ENCODE measurements at places on chromosomes 16 and 17.

DNA sequence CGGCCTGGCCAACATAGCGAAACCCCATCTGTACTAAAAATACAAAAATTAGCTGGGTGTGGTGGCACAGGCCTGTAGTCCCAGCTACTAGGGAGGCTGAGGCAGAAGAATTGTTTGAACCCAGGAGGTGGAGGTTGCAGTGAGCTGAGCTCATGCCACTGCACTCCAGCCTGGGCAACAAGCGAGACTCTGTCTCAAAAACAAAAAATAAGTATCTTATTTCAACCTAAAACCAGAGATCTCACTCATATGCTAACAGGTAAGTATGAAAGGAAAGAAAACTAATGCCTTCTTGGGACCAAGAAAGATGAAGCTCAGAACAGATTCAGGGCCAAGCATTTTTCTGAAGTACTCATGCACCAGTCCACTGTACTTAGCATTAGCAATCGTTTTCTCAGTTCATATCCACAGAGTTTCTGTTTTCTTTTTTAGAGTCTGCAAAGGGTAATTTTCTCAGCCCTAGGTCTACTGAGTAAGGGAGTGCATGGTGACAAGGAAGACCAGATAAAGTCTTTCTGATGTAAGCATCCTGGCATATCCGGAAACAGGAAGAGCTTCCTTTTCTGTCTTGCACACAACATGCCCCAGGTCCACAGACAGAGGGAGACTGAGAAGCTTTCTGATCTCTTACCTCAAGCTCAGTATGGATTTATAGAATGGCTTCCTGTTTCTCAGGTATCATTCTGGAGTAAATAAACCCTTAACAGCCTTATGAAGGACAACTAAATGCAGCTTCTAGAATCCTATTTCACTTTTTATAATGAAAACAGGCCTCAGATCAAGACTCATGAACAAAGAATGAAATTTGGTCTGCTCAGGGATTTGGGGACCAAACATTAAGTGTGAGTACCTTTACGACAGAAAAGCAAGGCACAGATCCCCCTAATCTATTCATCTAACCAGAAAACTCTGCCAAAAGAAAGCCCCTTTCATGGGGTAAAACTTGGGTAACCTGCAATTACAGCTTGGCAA, 38.7 kb upstream of the FOXJ1 start:
- peak; percentile 45 for DNase-seq

GRCh38 chr16:12902511-12903372, 1.3 kb downstream of the SHISA9 start:
- DNase-seq = no peak

- DNase-seq = no peak
These were observed 54.7 kb downstream of the COTL1 start for GRCh38 chr16:84563064-84563715.

DNA sequence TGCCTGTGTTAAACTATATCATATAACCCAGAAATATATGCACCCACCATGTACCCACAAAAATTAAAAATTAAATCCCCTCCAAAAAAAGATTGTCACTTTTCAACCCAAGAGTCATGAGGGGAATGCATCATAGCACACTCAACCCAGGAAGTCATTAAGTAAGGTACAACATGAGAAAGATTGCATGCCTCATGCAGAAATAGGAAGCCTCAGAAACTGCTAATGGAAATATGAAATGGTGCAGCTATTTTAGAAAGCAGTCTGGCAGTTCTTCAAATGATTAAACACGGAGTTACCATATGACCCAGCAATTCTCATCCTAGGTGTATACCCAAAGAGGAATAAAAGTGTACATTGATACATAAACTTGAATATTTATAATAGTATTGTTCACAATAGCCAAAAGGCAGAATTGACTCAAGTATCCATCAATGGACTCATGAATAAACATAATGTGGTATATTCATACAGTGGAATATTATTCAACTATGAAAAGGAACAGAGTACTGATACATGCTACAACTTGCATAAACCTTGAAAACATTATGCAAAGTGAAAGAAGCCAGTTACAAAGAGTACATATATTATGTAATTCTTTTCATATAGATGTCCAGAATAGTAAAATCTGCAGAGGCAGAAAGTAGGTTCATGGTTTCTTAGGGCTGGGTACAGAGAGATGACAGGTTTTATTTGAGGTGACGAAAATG, 70.4 kb downstream of the TMEM100 start:
- no peak for DNase-seq

DNA sequence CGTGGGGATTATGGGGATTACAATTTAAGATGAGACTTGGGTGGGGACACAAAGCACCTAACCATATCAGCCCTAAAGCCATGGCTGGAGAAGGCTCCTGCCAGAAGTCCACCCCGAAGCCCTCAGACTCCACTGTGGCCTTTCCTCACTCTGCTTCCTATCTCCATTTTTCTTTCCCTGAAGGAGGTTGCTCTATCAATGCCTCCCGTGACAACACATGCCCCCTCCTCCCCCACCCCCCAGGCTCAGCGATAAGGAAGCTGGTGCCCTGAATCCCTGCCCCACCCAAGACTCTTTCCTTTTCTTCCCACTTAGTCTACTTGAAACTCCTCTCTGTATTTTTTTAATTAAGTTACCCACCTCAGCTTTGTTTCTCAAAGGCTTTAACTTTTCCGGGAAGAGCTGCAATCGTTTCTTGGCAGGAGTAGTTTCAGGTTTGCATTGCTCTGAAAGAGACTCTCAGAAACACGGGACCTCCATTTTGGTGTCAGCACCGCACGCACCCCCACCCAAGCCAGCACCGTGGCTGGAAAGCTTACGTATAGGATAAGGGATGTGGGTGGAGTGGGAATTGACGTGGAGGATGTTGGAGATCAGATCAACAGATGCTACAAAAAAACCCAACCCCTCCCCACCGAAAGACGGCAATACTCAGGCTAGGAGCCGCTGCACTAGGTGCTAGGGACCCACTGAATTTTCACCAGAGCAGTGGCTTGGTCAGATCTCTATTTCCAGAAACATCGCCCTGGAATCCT, 15.2 kb upstream of the CA4 start:
- peak; percentile 40 for DNase-seq

DNA sequence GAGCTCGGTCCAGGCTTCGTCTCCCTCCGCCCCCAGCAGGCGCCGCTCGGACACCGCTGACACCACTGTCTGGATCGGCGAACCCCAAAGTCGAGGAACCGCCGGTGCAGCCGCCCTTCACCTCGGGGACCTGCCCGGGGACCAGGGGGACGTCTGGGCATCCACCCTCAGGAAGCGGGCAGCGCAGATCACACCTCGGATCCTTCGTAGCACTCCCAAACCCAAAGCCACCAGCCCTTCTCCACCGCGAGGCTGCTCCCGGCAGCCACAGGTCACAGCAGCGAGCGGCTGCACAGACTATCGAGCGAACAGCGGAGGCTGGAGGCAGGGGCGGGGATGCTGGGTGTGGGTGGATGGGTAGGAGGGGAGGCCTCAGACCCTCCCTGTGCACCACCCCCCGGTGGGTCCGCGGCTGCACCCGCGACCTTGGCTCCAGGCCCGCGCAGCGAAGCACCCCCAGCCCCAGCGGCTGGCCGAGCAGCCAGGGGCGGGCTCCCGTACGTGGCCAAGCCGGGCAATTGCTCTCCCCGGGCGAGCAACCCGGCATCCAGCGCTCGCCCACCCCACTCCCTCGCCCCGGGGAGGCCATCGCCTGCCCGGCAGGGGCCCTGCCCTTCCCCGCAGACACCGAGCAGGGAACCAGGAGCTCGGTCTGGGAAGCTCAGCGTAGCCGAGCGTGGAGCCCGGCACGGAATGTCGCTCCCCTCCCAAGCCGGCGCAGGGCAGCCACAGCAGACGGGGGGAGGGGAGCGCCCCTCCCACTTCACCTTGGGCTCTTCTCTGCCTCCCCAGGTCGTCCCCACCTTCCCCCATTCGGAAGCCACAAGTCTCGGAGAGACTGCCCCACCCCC, 1.0 kb downstream of the SDK2 start:
- no peak for DNase-seq

GRCh38 chr16:2511128-2511800, 2.5 kb upstream of the ATP6V0C start:
- DNase-seq = no peak

DNA sequence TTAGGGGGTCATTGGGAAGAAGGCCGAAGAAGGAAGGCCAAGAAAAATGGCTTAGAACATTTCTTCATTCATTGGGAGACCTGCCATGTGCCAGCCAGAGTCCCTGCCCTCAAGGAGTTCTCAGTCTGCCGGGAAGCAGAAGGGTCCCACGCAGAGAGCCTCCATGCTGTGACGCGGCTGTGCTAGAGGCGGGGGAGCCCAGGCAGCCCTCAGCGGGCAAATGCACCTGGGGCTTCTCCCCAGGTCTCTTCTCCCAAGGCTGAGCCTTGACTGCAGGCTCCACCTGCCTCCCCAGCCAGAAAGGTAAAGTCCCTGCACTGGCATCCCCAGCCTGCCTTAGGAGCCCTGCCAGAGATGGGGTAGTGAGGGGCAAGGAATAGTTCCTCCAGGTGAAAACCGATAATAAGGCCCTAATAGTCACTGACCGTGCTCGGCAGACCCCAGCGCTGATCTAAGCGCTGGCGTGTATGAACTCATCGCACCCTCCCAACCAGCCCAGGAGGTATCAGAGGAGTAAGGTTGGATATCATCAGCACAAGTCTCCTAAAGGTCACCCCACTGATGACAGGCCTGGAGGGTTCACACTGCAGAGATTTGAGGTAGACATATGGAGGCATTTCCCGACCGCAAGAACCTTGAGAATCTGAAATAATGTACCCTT, 6.0 kb upstream of the CDR2L start:
- DNase-seq = no peak

GRCh38 chr16:50957056-50957455, 194.0 kb downstream of the SALL1 start:
- no peak for DNase-seq

DNA sequence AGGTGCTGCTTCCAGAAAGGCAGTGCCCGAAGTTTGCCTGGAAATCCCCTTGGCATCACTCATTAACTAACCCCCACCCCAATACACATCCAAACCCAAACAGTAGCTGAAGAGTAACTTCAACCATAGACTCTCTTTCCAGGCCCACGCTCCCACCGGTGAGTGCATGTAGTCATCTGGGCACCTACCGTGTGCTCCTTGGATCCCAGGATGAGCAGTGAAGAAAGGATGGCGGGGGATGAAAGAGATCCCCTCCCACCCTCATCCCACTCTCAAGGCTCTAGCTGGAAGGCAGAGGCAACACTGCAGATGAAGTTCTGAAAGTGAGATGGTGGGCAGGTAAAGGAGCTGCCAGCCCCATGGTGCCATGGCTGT, 305.0 kb downstream of the SOX9 start:
- no peak for DNase-seq

GRCh38 chr16:87484487-87485331, 8.1 kb downstream of the ZCCHC14 start:
- no peak for DNase-seq

DNA sequence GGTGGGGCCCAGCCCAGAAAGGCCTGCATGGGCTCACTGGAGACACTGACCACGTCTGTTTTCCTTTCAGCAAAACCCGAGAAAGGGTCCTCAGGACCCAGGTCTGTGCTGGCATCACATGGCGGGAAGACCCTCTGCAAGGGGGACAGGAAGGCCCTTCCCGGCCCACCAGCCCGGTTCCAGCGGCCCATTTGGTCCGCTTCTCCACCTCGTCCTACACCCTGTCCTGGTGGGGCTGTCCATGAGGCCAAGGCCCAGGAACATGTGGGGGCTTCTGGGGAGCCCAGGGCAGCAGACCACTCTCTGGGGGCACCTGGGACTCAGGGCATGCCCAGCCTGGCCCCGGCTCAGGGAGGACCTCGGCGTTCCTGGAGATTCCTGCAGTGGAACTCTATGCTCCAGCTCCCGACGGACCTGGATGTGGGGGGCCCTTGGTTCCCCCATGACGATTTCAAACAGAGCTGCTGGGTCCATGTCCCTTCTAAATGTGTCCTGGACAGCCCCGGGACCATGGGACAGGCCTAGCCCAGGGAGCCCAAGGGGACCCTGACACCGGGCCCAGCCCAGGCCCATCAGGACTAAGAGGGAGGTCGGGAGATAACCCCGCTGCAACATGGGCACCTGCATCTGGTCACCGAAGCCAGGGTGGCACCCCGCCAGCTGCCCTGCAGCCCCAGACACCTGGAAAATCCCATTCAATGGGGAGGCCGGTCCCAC, 26.4 kb upstream of the KSR1 start:
- DNase-seq = no peak

- DNase-seq = no peak
These were observed 285.1 kb upstream of the CDH11 start for GRCh38 chr16:65406933-65407332.

DNA sequence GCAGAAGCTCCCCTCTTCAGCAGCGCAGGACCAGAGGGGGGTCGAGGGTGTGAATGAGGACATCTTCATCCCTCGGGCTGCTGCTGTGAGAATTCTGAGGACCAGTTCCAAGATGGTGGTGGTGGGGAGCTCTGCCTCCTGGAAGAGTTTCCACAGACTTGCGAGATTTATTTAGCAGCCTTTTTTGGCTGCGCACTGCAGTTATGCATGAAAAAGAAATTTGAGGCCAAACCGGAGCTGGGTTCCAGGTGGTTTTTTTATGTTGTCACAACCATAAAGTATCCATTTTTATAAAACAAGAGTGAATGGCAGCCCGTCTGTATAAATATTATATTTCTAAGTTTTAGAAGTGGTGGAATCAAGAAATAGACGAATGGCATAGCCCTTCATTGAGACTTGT, 76.9 kb upstream of the CLEC18A start:
- no peak for DNase-seq

- DNase-seq = peak; percentile 67
These were observed 63.6 kb downstream of the NUP93 start for GRCh38 chr16:56793492-56793891.

GRCh38 chr17:47878203-47879027, 17.6 kb upstream of the SP2 start:
- DNase-seq = no peak

DNA sequence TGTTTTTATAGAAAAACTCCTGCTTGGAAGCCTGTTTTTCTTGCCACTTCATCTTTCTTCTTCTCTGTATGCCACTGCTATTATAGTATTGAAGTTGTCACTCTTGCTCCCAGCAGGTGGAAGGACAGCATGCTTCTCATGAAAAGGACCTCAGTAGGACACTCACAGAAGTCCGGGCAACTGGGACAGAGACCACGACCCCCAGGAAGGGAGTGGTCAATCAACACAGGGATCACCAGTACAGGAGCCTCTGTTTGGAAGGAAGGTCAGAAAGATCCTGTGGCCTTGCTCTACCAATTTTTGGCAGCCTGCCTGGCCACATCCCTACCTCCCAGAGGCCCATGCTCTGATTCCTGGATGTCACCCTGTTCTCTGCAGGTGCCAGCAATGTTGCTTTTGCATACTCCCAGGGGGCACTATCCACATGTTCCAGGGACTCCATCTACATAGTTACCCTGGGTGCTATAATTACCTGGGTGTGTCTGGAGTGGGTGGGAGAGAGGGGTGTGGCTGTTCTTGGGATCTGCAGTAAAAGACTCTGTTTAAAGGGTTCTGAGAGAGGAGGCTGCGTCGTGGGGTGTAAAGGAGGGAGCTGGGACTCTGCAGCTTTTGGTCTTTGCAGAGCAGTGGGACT, 13.7 kb upstream of the AKAP10 start:
- no peak for DNase-seq

Measured in KBM-7 (cell line).